Cerebellum (tissue), 4 donors: ENCODE measurements at places on chromosomes 12 and 14. TPM values are rescaled to one million over a fixed set of nuclear protein-coding genes. Genes with fewer than 3 reads are reported as not detected.
A peak's percentile ranks its signal among the peaks of the same experiment; 100 is the strongest.

The FRMD6 gene
- 23.7 TPM for total RNA-seq

The SPX gene
- total RNA-seq, result 1.5 TPM

The RAD51B gene
- 26.5 TPM for total RNA-seq

The LRCOL1 gene
- total RNA-seq, result not detected

The PSME2 gene
- total RNA-seq, result 25.9 TPM

The RD3L gene
- not detected for total RNA-seq

The IAPP gene
- not detected for total RNA-seq

DNA sequence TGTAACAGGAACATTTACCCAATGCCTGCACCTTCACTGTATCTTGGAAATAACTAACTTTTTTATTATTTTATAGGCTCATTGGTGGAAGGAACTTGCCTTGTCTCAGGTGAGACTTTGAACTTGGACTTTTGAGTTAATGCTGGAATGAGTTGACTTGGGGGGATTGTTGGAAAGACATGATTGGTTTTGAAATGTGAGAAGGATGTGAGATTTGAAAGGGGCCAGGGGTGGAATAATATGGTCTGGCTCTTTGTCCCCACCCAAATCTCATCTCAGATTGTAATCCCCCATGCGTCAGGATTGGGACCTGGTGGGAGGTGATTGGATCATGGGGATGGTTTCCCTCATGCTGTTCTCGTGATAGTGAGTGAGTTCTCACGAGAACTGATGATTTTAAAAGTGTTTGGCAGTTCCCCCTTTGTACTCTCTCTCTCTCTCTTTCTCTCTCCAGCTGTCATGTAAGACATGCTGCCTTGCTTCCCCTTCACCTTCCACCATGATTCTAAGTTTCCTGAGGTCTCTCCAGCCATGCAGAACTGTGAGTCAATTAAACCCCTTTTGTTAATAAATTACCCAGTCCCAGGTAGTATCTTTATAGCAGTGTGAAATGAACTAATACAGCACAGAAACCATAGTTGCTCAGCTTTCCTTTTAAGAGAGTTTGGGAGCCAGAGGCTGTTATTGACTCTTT, 244.1 kb downstream of the BTG1 start:
- no peak for DNase-seq

- DNase-seq, result no peak
Measured at GRCh38 chr14:24293525-24293924, 6.1 kb downstream of the DHRS1 start.

DNA sequence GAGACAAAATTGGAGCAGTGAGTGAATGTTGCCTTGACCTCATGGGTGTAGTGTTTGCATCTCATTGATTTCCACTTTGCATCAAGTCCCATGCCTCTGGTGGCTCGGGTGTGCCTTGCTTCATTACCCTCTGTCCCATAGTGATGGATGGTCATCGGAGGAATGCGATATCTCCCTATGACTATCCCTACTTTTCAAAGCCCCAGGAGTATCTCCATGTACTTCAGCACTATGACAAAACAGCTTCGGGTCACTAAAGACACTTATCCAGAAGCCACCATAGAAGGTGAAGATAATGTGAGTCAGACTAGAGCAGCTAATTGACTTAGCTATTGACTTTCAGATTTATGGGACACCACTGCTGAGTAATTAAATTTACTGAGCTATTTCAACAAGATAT, 355.1 kb upstream of the CCDC196 start:
- no peak for DNase-seq

GRCh38 chr12:64147875-64148274, 74.2 kb downstream of the KICS2 start:
- no peak for DNase-seq

- DNase-seq, result no peak
Measured at GRCh38 chr12:117718559-117718958, 250.2 kb downstream of the KSR2 start.

DNA sequence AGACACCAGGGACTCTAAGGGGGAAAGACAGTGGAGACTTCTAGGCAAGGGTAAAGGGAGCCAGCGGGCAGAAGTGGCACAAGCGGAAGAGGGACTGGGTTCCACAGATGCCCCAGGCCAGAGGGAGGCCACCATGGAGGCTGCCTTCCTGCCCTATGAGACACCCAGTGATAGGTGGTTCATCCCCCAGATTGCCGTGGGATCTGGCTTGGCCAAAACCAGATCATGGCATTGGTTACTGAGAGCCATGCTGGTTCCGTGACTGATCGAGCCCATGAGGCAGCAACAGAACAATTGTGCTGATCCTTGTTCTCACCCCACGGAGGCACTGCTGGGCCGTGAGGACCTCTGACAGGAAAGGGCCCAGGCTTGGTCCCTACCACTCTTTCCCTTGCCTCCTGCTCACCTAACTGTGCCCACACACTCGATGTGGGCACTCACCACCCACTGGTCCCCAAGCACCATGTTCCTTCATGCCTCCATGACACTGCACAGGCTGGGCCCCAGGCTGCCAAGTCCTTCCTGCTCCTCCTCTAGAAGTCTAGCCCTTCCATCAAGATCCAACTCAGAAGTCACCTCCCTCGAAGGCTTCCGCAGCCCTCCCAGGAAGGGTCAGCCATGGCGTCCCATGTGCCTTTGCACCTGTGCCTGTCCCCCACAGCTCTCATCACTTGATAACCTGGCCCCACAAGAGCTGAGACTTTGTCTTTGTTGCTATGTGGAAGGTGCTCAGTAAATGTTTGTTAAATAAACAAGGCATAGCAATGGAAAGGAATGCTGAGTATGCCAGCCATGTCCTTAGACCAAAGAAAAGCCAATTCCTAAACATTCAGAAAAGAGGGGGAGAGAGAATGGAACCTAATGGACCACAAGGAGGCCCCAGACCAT, 7.3 kb downstream of the KRT79 start:
- no peak for DNase-seq

DNA sequence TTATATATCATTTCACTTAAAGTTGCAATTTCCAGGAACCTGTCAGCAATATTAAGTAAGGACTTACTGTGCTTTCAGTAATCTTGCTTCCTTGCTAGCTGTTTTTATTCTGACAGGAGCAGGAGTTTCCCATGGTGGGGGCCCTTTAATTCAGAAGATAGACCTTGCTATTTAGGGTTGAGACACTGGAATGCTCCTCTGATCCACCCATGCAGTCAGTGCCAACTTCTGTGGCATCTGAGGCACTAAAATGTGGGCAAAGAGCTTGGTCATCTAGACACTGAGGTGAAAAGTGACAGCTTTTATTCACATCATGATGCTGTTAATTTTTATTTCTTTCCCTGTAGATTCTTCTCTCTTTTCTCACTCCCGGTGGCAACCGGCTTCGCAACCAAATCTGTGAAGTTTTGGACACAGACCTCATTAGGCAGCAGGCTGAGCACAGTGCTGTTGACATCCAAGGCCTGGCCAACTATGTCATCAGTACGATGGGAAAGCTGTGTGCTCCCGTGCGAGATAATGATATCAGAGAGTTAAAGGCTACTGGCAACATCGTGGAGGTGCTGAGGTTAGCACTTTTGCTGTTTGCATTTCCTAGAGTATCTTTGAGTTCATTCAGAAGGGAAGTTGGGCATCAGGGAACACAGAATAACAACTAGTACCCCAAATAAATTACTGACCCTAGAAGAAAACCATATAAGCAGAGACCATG, 18.8 kb downstream of the TCP11L2 start:
- DNase-seq, result no peak

DNA sequence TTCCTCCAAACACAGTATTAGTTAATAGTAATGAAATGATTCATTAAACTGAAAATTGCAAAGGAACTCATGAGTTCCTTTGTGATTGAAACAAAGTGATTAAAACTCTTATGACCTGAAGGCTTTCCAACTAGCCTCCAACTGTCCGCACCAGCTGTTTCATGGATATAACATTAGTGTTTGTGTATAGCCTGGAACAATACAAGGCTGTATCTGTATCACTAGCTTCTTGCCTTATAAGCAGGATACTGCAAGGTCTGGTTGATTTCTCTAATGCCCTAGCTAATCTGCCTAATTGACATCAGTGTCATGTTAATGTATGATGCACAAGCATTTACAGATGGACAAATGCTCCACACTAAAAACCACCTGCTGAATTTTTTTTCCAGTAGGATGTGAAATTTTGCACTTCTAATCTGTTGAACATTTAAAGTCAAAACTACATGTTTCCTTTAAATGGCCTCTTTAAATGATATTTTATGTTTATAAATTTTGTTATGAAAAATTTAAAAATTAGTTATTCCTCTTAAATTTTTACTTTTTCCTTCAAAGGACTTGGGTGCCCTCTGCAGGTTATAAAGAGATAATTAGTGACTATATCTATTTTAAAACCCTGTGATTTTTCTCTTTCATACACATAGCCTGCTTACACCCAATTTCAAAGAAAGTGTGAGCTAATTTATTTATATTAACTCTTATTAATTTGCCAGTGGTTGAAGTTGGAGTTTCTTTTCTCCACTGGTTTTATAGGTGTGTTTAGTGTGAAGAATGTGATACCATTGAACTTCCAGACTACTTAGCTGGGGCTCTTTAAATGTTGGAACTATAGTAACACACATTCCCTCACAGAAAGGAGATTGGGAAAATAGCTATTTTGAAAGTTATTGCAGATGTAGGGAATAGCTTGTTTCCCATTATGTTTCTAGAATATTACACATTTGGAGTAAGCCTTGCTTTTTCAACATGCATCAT, 25.4 kb downstream of the AP5M1 start:
- DNase-seq, result no peak

- no peak for DNase-seq
Measured at GRCh38 chr12:62282057-62282774, 22.0 kb downstream of the USP15 start.

DNA sequence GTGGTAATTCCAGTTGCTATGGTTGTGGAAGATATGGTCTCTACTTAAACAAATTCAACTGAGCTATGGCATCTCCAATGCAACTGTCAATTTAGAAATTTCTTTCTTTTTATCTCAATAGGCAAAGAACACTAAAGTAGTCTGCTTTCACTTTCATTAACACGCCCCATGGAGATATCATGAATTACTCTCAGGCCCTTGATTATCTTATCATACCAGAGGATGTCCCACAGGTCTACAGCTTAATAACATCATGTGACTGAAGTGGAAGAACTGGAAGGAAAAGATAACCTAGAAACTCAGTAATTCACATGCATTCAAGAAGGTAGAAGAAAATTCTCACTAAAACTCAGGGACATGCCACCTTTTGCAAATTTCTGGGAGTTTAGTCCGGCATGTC, 114.3 kb downstream of the FLRT2 start:
- DNase-seq, result no peak

DNA sequence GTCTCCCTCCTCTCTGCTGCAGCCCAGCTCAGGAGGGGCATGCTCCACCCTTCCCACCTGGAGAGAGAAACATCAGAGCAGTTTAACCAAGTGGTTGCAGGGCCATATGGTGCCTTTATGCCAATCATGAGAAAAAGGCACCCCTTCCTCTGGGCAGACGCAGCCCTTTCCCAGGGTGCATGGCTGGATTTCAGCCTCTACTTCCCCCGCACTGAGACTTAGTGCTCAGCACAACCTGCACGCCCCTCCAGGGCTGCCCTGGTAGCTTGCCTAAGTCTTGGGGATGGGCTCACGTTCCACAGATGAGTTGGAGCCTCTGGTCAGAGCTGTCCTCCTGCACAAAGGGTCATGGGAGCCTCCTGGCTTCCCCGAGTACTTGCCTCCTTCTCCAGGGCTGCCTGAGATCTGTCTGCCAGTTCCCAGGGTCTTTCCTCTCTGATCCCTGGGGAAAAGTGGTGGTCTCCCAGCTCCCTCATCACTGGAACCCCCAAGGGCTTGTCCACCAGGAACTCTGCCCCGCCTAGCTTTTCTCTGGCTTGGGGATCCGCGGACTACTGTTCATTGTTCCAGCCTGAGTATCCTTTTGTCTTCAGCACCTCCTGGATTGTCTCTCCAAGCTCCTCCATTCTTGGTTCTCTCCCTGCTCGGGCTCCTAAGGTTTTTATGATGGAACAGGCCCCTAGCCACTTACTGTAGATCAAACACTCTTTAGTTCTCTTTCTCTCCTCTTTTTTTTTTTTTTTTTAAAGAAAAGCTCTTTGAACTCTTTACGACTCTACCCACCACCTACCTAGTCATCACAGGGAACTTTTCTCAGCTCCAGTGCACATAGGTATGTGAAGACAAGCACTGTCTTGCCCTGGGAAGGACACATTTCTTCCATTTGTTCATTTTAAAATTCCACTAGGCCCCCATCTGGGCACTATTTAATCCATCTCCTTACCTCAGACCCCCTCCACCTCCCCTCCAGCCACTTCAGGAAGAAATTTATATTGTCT, 6.1 kb upstream of the KRT74 start:
- DNase-seq, result no peak

DNA sequence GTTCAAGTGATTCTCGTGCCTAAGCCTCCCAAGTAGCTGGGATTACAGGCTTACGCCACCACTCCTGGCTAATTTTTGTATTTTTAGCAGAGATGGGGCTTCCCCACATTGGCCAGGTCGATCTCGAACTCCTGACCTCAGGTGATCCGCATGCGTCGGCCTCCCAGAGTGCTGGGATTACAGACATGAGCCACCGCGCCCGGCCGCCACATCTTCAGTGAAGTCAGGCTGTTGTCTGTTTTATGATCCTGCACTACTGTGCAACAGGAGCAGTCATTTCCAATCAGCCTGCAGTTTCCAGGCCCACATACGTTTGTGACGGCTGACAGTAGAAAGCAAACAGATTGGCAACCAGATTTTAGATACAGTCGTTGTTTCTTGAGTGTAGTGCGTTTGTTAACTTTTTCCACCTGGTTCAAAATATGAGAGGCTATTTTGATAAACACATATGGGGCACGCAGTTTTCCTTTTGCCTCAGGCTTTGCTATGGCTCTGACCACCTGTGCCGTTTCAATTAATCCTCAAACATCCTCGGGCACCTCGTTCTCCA, 74.8 kb downstream of the LGMN start:
- no peak for DNase-seq

- no peak for DNase-seq
Measured at GRCh38 chr12:42196723-42197603, 41.1 kb downstream of the YAF2 start.

DNA sequence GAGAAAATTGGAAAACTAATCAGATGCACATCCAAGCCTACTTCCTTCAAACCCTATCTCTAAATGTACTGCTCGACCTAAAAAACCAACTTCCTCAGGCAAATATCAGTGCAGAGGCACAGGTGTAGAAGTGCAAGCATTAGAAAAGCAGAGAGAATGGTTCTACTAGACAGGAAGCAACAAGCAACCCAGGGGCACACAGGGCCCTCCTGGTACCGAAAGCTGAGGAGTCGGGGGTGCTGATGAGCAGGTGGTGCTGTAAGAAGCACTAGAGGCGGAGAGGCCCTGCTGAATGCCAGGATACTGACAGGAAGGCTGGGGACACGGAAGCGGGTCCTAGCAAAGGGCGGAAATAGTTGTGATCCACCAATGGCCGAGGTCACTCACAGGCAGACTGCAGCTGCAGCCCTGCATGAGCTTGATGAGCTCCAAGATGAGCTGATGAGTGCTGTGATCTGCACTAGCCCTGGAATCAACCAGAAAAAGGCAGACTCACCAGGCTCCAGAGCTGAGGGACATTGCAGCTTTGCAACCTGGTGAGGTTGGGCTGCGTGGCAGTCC, 85.9 kb downstream of the TTC7B start:
- DNase-seq, result peak; percentile 51

GRCh38 chr12:117936722-117937484, 31.9 kb downstream of the KSR2 start:
- DNase-seq, result no peak

GRCh38 chr14:102085948-102086708, 716 bp downstream of the HSP90AA1 start:
- DNase-seq, result peak; percentile 62
